ENCODE measurements at places on chromosomes 1 and 21.

DNA sequence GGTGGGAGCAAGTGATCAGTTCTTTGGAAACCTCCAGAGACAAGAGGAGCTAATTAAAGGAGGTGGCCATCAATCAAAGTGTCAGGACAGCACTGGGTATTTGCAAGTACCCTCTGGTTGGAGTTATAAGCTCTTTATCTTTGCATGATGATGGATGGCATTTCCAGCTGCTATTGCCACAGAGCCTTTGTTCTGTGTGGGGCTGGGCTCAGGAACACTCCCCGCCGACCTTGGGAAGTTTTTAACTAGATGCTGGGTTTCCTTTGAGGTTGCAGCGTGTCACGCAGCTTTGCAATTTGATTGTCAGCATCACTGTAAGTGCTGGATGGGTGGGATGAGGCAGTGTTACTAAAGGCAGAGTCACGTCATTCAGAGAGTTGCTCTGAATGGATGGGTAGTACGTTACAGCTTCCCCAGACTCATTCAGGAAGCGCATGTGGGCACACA lies 68.9 kb downstream of the CNIH3 start:
- DNase-seq = no peak

DNA sequence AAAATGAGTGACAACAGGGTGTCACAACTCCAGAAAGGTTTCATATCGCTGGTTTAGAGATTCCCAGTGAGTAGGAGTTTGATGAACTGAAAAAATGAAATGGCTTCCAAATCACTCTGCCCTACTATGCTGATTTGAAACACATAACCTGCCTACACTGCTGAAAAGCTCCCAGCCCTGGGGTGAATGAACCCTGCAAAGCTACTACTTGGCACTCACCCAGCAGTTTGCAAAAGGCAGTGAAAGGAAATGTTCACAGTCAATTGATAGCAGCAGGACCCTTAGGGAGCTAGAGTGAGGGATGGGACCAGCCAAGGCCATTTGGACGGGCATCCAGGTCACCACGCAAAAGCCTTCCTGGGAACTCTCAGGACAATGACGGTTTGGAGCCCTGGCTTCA lies 44.4 kb upstream of the SRP9 start:
- DNase-seq = no peak

DNA sequence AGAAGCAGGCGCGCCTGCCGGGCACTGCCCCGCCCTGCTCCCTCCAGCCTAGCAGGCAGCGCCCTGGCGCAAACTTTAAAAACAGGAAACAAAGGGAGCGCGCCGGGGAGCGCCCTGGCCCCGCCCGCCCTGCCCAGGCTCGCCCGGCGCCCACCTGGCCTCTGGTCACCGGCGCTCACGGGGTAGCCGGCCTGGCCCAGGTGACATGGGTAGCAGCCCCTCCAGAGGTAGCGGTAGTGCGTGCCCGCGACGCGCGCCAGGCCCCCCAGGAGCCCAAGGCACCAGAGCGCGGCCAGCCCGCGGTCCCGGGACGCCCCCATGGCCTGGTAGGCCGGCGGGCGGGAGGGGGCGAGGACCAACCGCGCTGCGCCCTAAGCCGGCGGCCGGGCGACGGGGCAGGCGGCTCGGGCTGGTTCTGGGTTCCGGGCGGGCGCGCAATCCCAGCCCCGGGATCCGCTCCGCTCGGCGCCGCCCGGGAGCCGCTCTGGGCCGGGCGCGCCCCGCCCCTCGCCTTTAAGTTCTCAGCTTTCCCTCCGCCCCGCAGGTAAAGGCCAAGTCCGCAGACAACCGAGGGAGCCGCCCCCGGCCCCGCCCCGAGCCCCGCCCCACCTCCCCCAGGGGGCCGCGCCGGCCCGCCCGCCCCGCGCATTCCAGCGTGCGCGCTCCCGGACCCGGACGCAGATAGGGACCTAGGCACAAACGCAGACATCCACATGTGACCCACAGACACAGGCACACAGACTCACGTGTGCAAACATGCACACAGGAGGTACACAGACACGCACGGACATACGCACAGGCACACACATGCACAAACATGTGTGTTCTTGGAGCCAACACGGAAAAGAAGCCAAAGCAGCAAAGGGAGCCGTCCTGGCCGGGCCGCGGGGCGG lies 76.7 kb downstream of the ARHGEF16 start:
- DNase-seq = peak; percentile 68

- no peak for DNase-seq
Observed at GRCh38 chr1:160048335-160048734, 16.5 kb upstream of the PIGM start.

GRCh38 chr1:160127865-160128523 lies 12.4 kb downstream of the ATP1A2 start:
- DNase-seq = no peak

GRCh38 chr1:80375662-80376061 lies 1369.1 kb upstream of the ADGRL4 start:
- DNase-seq = no peak

DNA sequence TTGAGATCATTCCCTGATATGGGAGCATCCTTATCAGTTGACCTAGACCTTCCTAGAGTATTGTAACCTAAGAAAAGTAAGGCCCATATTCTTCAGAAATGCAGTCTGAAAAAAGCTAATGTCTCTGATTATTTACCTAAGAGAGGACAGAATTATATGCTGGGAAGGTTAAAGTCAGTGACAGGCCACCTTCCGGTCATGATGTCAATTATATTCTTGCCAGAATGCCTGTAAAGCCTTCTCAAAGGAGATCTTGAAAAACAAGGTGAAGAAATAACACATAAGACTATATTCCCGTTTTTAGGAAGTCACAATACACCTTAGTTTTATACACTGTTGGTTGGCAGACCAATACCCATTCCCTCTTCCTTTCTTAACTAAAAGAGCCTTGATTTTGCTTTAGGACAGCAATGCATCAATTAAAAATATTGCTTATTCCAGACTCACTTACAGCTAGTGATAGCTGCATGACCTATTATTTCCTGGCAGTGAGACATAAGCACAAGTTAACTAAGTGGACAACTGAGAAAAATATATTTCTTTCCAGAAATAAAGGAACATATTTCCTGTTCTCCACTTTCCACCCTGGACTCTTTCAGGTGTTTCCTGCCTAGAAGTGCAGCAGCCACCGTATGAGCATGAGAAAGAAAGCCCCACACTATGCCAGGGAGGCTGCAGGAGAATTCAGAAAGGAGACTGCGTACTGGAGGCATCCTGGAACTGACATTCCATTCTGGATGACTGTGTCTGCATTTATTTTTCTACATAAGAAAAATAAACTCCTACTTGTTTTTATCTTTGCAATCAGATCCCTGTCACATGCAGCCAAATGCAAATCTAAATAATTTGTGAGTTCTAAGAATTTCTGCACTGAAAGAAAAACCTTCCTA lies 332.9 kb upstream of the PTBP2 start:
- DNase-seq = no peak

GRCh38 chr21:35275776-35276175 lies 226.7 kb upstream of the RUNX1 start:
- no peak for DNase-seq

- no peak for DNase-seq
Observed at GRCh38 chr1:160996178-160996577, 24.8 kb downstream of the F11R start.

- no peak for DNase-seq
Observed at GRCh38 chr1:7101187-7101586, 315.9 kb downstream of the CAMTA1 start.

GRCh38 chr1:230898144-230898543 lies 29.8 kb upstream of the C1orf198 start:
- no peak for DNase-seq
